Left ventricle myocardium inferior (tissue), 1 donor: ENCODE measurements at places on chromosomes 3 and 15.

DNA sequence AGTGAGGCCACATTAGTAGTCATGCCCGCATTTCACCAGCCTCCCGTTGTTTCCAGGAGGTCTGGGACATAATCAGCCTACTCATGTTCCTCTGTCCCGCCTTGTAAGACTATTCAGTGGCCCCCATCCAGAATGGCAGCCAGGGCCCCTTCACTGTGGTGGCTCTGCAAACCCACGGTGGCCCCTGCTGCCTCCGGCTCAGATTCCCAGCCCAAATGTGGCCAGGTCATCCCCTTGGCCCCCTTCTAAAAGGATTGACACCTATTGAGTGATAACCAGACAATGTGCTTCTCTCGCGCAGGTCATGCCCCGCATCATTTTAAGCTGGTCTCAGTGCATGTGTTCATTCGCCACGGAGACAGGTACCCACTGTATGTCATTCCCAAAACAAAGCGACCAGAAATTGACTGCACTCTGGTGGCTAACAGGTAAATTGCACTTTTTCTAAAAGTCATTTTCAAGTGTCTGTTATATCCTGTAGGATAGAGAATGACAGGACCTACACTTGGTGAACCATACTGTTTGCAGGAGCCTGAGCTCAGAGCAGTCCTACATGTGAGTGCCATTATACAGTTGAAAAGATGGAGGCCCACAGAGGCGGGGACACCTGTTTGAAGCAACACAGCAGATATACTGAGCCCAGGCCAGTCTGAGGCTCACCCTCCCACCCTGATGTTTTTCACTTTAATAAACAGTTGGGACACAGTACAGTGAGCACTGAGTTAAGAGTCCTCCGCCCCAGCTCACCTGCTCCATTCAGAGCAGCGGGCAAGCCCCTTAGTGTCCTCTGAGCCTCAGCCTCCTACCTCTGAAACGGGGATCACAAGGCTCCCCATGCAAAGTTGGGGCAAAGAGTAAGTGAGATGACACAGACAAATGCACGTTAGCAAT, 47.7 kb downstream of the PXYLP1 start:
- H3K4me3 ChIP-seq: no peak overlapping the region
- peaks cover 19% of the 10 kb centered on the region for H3K4me1 ChIP-seq
- no peak for DNase-seq
- peaks cover 29% of the 10 kb centered on the region for H3K36me3 ChIP-seq
- no peak overlapping the region for H3K27ac ChIP-seq

DNA sequence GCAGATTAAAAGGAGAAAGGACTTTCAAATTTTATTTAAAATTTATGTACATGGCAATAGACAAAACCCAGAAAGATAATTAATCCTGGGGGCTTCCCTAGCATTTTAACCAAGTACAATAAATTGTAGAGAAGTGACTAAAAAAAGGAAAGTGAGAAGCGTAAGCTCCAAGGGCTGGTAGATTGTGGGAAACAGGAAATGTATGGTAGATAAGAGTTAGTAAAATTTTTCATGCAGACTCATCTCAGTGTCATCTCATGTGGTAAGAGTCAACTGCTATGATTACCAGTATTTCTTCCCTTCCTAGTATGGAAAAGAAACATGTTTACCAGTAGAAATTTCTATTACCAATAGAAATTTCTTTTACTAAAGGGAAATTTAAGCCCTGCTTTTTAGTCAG, 464.3 kb upstream of the AGTR1 start:
- no peaks in the 10 kb centered on the region for H3K36me3 ChIP-seq
- no peaks in the 10 kb centered on the region for H3K27me3 ChIP-seq
- H3K27ac ChIP-seq: no peak overlapping the region
- no peak overlapping the region for H3K4me3 ChIP-seq
- H3K4me1 ChIP-seq: no peaks in the 10 kb centered on the region

DNA sequence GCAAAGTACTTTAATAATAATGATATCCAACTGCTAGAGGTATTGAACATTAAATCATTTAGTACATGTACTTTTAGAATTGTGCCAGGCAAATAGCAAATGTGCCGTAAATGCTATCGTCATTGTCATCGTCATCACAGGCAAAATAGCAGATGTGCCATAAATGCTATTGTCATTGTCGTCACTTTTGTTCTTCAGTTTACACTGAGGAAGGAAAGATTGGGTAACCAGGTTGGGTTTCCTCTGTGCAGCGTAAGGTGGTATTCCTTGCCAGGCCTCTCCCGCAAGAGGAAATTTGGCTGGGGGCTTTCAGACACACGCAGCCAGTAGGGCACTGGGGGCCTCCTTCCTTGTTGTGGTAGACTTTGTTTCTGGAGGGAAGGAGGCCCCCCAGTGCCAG, 26.4 kb downstream of the ABHD17C start:
- H3K36me3 ChIP-seq: no peaks in the 10 kb centered on the region
- no peak overlapping the region for H3K27ac ChIP-seq
- no peaks in the 10 kb centered on the region for H3K4me1 ChIP-seq
- no peak overlapping the region for H3K4me3 ChIP-seq
- no peaks in the 10 kb centered on the region for H3K27me3 ChIP-seq
- DNase-seq: no peak

- peaks cover 4% of the 10 kb centered on the region for H3K36me3 ChIP-seq
- H3K4me3 ChIP-seq: peak overlapping the region; percentile 41
- peaks cover 48% of the 10 kb centered on the region for H3K4me1 ChIP-seq
- H3K27me3 ChIP-seq: no peaks in the 10 kb centered on the region
- peak overlapping the region; percentile 99 for H3K27ac ChIP-seq
- peak; percentile 76 for DNase-seq
Measured at GRCh38 chr15:31387479-31388118, 61.0 kb downstream of the KLF13 start.

- H3K4me3 ChIP-seq: no peak overlapping the region
- H3K36me3 ChIP-seq: no peaks in the 10 kb centered on the region
- no peak for DNase-seq
Measured at GRCh38 chr15:73873889-73874511, 636 bp downstream of the TBC1D21 start.

GRCh38 chr3:39806820-39807219, 2.6 kb upstream of the MYRIP start:
- H3K4me3 ChIP-seq: no peak overlapping the region
- no peaks in the 10 kb centered on the region for H3K36me3 ChIP-seq
- peaks cover 23% of the 10 kb centered on the region for H3K4me1 ChIP-seq
- no peak overlapping the region for H3K27ac ChIP-seq

DNA sequence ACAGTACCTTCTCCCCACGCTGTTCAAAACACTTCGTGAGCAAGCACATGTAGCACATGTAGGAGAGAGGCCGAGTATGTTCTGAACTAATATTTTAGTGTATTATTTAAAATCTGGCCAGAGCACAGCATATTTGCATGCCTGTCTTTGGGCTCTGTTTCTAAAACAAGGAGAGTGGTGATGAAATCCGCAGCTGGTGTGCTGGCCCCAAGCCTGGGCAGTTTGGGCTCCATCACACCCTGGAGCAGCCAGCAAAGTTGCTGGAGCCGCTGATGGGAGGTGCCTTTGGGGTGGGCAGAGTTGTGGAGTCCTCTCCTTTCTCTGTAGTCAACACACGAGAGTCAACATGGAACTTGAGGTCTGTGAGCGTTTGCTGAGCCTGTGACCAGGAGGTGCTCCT, 116.6 kb downstream of the SLCO3A1 start:
- no peaks in the 10 kb centered on the region for H3K27me3 ChIP-seq
- H3K4me3 ChIP-seq: no peak overlapping the region
- H3K4me1 ChIP-seq: peaks cover 88% of the 10 kb centered on the region
- DNase-seq: peak; percentile 87
